Activated CD4-positive, alpha-beta T cell treated with anti-CD3 and anti-CD28 coated beads for 24 hours (primary cell): ENCODE measurements at places on chromosomes 13 and 19.
A peak's percentile ranks its signal among the peaks of the same experiment; 100 is the strongest.

- DNase-seq: no peak
Measured at GRCh38 chr19:1253514-1254080, 5.2 kb downstream of the MIDN start.

GRCh38 chr19:43759515-43759914 is 4.8 kb upstream of the SMG9 start:
- no peak for DNase-seq

- DNase-seq: peak; percentile 90
Measured at GRCh38 chr19:36528194-36528920, at the start of gene ZNF260. TSS of gene ZNF260 (minus strand) at chr19:36528271. CDS start at chr19:36515238, 13,033 bp downstream.

DNA sequence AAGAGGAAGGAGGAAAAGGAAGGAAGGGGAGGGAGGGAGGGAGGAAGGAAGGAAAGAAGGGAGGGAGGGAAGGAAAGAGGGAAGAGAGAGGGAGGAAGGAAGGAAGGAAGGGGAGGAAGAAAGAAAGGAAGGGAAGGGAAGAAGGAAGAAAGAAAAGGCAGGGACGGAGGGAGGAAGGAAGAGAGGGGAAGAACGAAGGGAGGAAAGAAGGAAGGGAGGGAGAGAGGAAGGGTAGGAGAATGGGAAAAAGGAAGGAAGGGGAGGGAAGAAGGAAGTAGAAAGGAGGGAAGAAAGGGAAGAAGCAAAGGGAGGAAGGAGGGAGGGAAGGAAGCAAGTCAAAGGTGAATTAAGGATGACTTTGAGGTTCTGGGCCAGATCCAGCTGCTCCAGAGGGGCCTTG is 3.0 kb downstream of the ACSBG2 start:
- no peak for DNase-seq

GRCh38 chr19:35508129-35508528 is 5.3 kb downstream of the DMKN start:
- DNase-seq: no peak
